ENCODE measurements at places on chromosomes 1 and 21. TPM values are rescaled to one million over a fixed set of nuclear protein-coding genes. Genes with fewer than 3 reads are reported as not detected.

- no peaks in the 10 kb centered on the region for H3K4me1 ChIP-seq
- DNase-seq = no peak
- peaks cover 4% of the 10 kb centered on the region for H3K36me3 ChIP-seq
- no peaks in the 10 kb centered on the region for H3K27me3 ChIP-seq
- no peak overlapping the region for H3K27ac ChIP-seq
These were observed 445.8 kb upstream of the ZP4 start for GRCh38 chr1:238336531-238336930.

PCP4L1 gene
- total RNA-seq = not detected

KCNK1 gene
- total RNA-seq = 0.24 TPM

GRCh38 chr1:64546013-64546412 lies 76.1 kb downstream of the CACHD1 start:
- no peak overlapping the region for H3K4me3 ChIP-seq
- H3K36me3 ChIP-seq = no peaks in the 10 kb centered on the region
- no peak for DNase-seq
- no peaks in the 10 kb centered on the region for H3K27me3 ChIP-seq
- H3K4me1 ChIP-seq = peaks cover 45% of the 10 kb centered on the region
- H3K27ac ChIP-seq = peak overlapping the region; percentile 68

PIGM gene
- 6.9 TPM for total RNA-seq

- H3K36me3 ChIP-seq = peaks cover 2% of the 10 kb centered on the region
- DNase-seq = peak; percentile 94
- H3K4me1 ChIP-seq = peaks cover 64% of the 10 kb centered on the region
These were observed at the start of gene SYNC for GRCh38 chr1:32702599-32703478. SYNC (minus strand) TSS chr1:32702770; CDS start chr1:32702660, 110 bp downstream.

GRCh38 chr1:162384116-162384515 lies 2.6 kb downstream of the C1orf226 start:
- H3K4me3 ChIP-seq = no peak overlapping the region
- peaks cover 9% of the 10 kb centered on the region for H3K36me3 ChIP-seq
- DNase-seq = no peak
- no peak overlapping the region for H3K27ac ChIP-seq
- no peaks in the 10 kb centered on the region for H3K4me1 ChIP-seq
